ENCODE measurements at places on chromosomes 7 and 10. TPM values are rescaled to one million over a fixed set of nuclear protein-coding genes. Genes with fewer than 3 reads are reported as not detected.

GRCh38 chr10:61888744-61889143 is 12.8 kb upstream of the ARID5B start:
- peaks cover 27% of the 10 kb centered on the region for H3K4me1 ChIP-seq
- no peaks in the 10 kb centered on the region for H3K36me3 ChIP-seq
- no peak for DNase-seq
- H3K4me3 ChIP-seq, result no peak overlapping the region
- H3K27ac ChIP-seq, result no peak overlapping the region

DNA sequence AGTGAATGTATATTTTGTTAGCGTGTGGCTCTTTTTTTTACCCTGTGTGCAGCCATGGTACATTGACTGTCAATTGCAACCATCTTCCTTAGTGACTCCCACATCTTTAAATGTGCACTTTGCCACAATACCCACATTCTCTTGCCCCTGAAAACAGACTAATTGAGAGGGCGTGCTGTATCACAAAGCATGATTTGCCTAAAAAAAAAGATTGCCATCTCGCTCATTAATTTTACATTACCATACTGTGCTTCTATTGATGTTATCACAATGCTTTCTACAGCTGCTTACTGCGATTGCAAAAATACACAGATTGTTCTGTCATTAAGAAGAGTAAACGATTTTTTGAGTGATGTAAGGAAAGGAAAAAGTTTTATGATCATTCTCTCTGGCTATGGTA is 613.1 kb upstream of the NRP1 start:
- H3K4me3 ChIP-seq, result no peak overlapping the region
- no peak for DNase-seq
- H3K27me3 ChIP-seq, result no peaks in the 10 kb centered on the region

- H3K27me3 ChIP-seq, result peaks cover 21% of the 10 kb centered on the region
- H3K4me3 ChIP-seq, result peak within 1 kb of the TSS; percentile 58
- H3K36me3 ChIP-seq, result no peaks in the 10 kb centered on the region
- no peak within 1 kb of the TSS for H3K27ac ChIP-seq
Observed at GRCh38 chr7:11831736-11832495, at the start of gene THSD7A. Gene THSD7A (minus strand): TSS chr7:11832198. CDS start chr7:11831946, 252 bp downstream.

- no peaks in the 10 kb centered on the region for H3K36me3 ChIP-seq
- no peaks in the 10 kb centered on the region for H3K27me3 ChIP-seq
- no peak overlapping the region for H3K27ac ChIP-seq
- H3K4me1 ChIP-seq, result peaks cover under 1% of the 10 kb centered on the region
- no peak overlapping the region for H3K4me3 ChIP-seq
Observed at GRCh38 chr7:96211954-96212353, 109.9 kb downstream of the SLC25A13 start.

- DNase-seq, result no peak
- no peaks in the 10 kb centered on the region for H3K36me3 ChIP-seq
- no peak overlapping the region for H3K4me3 ChIP-seq
Observed at GRCh38 chr7:132575419-132575981, 770 bp downstream of the PLXNA4 start.

- DNase-seq, result no peak
- H3K27me3 ChIP-seq, result no peaks in the 10 kb centered on the region
- H3K4me3 ChIP-seq, result no peak overlapping the region
- H3K36me3 ChIP-seq, result no peaks in the 10 kb centered on the region
Observed at GRCh38 chr7:12249706-12250105, 38.6 kb downstream of the TMEM106B start.

DNA sequence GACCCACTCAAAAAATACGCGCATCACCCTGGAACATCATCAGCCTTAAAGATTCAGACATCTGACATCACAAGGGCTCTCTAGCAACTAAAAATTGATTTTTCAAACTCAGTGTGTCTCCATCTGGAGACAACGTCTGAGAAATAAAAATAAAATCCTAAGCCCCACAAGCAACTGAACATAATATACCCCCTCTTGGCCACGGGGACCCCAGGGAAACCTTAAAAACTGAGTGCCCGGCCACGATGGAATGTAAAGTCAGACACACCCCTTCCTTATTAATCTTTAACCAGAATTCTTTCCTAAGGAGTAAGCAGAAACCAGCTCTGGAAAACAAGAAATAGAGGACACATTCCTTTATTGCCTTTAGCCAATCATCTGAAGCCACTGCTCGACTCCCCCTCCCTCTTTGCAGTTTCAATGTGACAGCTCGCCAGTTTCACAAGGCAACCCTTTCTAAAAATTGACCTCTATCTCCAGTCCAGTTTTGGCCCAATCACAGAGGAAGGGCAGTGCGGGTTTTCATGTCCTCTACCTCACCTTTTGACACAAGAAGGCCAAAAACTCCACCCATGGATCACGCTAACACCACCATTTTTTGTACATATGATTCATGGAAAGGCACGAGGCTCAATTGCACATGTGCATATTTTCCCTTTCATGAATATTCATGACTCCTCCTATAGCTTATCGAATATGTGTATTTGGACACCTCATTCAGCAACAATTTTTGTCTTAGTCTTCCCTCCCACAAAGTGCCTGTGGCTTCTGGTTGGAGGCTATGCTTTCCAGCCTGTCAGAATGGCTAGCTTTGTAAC is 24.2 kb downstream of the IFIT3 start:
- H3K27ac ChIP-seq, result peak overlapping the region; percentile 88
- H3K36me3 ChIP-seq, result no peaks in the 10 kb centered on the region
- no peaks in the 10 kb centered on the region for H3K27me3 ChIP-seq
- peak; percentile 70 for DNase-seq
- peaks cover 23% of the 10 kb centered on the region for H3K4me1 ChIP-seq

Gene FBXO24
- polyA plus RNA-seq, result 0.22 TPM

Data from keratinocyte (primary cell).